ENCODE measurements at places on chromosomes 3 and 15.

- DNase-seq = no peak
Observed at GRCh38 chr3:106013971-106014370, 145.2 kb upstream of the CBLB start.

GRCh38 chr3:177816667-177817208 lies 619.5 kb upstream of the TBL1XR1 start:
- no peak for DNase-seq

DNA sequence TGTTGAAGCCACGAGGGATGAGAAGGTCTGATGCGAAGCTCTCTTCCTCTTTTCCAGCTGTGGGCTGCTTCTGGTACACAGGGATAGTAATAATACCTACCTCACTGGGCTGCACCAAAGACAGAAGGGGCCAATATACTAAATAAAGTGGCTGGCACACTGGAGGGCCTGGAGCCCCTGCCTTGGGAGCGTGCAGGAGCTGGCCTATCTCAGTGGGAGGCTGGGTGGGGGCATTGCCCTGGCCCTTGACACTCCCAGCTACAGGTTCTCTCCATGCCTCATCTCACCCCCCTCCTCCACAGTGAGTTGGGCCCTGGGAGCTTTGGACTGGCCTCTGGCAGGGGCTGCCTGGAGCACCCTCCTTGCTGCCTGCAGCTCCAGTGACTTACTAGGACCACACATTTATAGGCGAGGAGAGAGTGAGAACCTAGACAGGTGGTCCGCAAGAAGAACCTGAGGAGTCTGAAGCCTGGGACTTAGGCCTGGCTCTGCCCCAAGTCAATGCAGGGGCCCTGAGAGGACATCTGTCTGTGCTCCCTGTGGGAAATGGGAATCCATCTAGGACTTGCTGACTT lies 1.6 kb downstream of the NOX5 start:
- no peak for DNase-seq

DNA sequence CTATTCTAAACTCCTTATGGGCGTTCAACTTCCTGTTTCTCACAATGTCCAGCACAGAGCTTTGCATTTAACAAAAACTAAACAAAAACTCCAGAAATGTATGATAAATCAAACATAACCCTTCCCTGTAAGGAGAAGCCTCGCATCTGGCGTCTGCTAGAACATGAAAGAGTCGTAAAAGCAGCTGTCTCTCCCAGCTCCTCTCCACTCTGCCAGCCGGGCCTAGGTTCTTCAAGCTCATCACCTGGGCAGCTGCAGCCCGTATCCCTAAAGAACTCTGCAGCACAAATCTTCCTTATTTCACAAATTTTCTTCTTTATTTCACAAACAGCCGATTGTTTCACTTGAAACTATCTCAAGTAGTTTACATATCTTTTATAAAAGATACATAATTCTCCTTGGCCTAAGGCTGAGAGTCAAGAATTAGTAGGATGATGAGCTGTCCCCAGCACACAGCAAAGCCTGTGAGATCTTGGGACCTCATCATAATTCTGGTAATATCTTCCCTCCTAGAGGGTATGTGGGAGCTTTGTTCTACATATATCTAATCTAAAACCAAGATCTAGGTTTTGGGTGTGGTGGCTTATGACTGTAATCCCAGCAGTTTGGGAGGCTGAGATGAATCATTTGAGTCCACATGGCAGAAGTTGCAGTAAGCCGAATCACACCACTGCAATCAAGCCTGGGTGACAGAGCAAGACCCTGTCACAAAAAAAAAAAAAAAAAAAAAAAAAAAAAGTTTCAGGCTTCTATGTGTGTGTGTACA lies 35.3 kb downstream of the ANXA2 start:
- no peak for DNase-seq

GRCh38 chr15:89761009-89761831 lies 10.2 kb upstream of the MESP1 start:
- no peak for DNase-seq

DNA sequence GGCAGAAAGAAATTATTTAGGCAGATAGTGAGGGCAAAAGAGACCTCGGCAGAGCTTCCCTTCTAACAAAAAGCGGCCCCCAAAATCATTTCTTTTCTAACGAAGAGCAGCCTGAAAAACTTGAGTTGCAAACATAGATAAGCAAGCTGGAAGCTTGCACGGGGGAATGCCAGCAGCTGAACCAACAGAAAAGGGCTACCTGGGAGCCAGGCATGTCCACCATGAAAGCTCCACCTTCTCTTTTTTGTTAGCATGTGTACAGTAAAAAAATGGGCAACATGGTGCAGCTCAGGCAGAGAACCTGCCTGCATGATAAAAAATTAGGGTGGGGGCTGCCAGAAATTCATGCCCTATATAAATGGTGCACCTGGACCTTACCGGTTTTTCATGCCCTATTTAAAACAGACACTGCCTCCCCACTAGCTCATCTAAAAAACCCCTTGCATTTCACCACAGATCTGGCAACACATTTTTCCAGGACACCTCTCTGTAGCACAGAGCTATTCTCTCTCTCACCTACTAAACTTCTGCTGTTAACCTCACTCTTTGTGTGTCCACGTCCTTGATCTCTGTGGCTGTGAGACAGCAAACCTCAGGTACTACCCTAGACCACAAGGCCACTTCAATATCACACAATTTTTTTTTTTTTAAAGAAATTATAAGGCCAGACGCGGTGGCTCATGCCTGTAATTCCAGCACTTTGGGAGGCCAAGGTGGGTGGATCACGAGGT lies 18.7 kb downstream of the SLC33A1 start:
- DNase-seq = no peak

- peak; percentile 62 for DNase-seq
Observed at GRCh38 chr3:18424213-18424728, 868 bp downstream of the SATB1 start.

Data from upper lobe of right lung (tissue), 1 donor.